ENCODE measurements at places on chromosomes 13 and 19.

- no peak for DNase-seq
These were observed 163.7 kb downstream of the KLF12 start for GRCh38 chr13:73970421-73971055.

- DNase-seq: no peak
These were observed 14.6 kb downstream of the N4BP2L1 start for GRCh38 chr13:32413284-32413683.

DNA sequence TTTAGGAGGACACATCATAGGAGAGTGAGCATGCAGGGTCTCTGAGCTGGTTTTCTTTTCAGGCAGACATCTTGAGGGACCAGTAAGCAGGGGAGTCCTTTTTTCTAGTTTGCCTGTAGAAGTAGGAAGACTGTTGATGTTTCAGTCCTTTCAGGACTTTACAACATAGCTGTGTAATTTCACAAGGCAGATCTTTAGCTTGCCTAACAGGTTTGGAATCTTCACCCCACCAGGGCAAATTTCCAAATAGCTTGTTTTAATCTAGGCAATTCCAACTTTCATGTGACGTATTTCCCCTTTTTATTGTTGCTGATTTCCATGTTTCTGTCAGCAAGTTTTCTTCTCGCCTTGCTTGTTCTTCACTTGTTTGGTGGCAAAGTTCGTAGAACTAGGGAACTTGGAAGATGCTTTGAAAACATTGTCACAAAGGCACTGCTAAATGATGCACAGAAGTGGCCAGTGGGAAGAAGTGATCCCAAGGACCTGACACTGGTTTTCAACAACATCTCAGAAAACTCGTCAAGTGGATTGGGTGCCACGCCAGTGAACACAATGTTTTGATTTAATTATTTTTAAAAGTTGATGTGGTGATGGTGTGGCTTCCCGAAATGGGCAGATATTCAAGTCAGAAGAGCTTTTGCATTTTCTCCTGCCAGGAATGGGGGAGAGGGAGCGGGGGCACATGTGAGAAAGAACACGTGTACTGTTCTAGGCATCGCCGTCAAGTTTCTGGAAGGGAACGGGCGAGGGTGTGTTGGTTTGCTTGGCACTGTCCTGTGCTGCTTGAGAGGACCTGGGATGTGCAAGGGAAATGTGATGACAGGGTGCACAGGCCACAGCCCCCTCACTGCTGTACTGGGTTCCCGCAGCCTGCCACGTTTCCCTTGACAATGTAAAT is 418.6 kb downstream of the OXGR1 start:
- DNase-seq: no peak

GRCh38 chr13:36061054-36061453 is 70.1 kb downstream of the DCLK1 start:
- DNase-seq: no peak

DNA sequence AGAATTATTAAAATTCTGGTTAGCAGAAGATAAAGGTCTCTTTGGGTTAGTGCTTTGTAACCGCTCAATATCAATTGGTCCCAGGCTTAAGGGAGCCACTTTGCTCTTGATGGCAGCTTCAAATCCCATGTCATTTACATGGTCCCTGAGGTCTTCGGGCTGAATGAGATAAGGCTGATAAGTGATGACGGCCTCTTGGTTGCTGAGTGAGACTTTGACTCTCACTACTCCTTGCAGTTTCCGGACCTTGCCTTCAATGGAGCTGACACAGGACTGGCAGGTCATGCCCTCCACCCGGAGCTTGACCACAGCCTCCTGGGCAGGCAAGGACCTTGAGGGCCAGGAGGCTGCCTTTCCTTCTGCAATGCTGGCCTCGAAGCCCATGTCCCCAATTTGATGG is 36.8 kb downstream of the ATP7B start:
- DNase-seq: no peak

DNA sequence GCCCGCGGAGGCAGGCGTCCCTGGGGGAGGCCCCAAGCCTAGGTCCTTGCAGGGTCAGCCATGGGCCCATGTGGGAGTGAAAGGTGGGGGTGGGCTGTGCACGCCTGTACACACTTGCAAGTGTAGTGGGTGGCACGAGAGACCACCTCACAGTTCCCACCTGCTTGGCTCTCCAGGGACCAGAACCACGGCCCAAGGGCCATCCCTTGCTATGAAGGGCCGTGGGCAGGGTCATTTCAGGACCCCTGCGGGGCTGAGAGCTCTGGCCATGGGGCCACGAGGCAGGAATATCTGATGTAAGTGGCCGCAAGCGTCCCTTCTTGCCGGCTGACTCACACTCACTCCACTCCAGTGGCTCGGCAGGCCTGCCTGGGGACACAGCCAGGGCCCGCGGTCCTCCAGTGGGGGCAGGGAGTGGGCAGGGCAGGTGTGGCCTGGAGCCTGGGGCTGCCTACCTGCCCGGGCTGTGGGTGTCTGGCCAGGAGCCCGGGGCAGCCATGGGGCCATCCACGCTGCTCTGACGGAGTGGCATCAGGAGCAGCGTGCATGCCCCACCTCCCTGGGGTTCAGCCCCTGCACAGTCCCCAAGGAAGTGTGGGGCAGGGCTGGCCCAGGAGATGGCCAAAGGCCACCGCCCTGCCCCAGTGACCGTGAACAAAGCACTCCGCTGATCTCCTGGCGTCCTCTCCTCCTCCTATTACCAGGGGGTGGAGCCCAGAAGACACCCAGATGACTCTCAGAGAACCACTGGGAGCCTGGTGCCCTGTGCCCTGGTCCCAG is 8.6 kb upstream of the MKNK2 start:
- DNase-seq: no peak

DNA sequence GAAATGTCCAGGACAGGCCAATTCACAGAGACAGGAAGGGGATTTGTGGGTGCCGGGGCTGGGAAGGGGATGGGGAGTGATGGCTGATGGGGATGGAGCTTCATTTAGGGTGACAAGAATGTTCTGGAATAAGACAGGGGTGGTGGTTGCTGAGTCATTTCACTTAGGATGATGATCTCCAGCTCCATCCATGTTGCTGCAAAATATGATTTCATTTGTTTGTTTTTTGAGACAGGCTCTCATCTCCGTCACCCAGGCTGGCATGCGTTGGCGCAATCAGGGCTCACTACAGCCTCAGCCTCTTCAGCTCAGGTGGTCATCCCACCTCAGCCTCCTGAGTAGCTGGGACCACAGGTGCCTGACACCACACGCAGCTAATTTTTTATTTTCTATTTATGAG is 3.1 kb upstream of the JSRP1 start:
- DNase-seq: no peak

- no peak for DNase-seq
These were observed 9.9 kb downstream of the APOC1 start for GRCh38 chr19:44924243-44924725.

GRCh38 chr13:111326981-111327642 is 6.7 kb downstream of the TEX29 start:
- no peak for DNase-seq

DNA sequence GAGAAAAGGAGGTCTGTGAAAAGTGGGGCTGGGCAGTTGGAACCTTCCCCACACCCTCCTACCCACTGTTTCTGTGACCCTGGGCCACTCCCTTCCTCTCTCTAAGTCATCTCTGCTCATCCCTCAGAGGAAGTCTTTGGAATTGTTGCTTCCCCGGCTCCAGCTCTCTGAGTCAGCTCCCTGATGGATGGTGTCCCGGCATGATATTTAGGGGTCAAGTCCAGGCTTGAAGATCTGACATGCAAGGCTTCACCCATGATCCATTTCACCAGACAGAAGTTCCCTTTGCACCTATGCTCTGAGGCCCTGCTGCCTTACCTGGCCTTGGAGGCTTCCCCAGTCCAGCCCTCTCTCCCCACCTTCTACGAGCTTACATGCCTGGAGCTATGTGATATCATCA is 13.3 kb downstream of the EXOC3L2 start:
- DNase-seq: no peak

DNA sequence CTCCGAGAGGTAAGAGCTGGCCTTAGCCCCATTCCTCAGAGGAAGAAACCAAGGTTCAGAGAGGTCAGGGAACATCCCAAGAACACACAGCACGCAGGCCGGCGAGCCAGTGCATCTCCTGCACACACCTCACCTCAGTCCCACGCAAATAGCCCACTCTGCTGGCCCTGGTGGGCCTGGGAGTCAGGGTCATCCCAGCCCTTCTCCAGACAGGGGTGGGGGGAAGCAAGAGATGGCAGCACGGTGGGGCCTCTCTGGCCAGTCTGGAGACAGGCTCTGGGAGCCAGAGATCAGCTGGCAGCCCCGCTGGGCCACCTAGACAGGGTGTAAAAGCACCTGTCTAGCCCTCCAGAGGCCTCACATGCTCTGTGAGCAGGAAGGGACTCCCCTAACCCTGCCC is 26.8 kb downstream of the TUBA3C start:
- no peak for DNase-seq

DNA sequence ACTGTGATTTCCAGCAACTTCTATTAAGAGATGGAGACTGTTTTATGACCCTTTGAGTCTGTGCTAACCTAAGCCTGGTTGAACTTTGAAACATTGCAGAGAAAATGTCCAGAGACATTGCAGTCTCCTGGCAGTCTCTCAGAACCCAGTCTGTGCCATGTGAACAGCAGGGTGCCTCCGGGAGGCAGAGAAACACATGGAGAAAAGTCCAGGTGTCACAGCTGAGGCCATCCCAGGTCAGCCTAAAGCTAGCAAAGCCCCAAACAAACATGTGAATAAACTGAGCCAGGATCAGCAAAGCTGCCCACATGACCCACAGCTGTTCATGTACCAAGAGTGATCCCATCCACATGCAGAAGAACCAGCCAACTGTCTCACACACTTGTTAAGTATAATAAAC is 7.8 kb downstream of the CYP4F11 start:
- no peak for DNase-seq

GRCh38 chr13:84553227-84553626 is 671.0 kb upstream of the SLITRK1 start:
- DNase-seq: no peak

GRCh38 chr19:6412447-6413091 is 12.0 kb downstream of the KHSRP start:
- peak; percentile 58 for DNase-seq
